ENCODE measurements at places on chromosomes 11 and 22.
A peak's percentile ranks its signal among the peaks of the same experiment; 100 is the strongest.

DNA sequence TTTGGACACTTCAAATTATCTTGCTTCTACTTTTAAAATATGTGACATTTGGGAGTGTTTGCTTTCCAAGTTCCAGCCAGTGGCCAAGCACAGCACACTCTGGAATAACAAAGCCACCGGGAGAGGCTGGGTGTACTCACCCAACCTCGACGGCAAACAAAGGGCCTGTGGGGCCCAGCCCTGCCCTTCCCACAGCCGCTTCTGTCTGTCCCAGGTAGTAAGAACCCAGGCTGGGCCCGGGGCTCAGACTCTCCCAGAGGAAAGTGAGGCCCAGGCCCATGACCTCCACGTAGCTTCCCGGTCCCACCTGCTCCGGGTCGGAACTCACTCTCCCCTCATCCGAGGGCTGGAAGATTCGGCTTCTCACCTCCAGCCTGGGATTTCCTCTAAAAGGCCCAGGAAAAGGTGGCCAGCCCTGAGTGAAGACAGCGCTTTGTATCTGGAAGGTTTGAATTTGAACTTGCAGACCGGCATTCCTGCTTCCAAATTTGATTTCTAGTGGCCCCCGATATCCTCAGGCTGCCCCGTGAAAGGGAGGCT is 93.5 kb downstream of the CELSR1 start:
- no peak for DNase-seq

DNA sequence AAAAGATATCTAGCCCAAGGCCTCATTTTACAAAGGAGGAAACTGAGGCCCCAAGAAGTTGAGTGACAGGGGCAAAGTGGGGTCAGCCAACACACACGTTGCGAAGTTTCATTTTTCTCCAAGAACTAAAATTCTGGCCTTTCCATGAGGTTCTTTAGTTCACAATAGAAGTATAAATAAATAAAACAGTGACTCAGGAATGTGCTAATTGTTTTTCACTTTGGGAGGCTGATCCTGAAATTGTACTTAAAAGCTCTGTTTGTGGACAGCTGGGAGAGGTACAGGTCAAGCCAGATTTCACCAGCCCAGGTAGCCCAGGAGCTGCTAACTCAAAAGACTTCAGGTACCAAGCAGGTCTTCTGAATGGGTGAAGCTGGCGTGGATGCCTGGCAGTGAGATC is 105.2 kb downstream of the TRAF6 start:
- no peak for DNase-seq

DNA sequence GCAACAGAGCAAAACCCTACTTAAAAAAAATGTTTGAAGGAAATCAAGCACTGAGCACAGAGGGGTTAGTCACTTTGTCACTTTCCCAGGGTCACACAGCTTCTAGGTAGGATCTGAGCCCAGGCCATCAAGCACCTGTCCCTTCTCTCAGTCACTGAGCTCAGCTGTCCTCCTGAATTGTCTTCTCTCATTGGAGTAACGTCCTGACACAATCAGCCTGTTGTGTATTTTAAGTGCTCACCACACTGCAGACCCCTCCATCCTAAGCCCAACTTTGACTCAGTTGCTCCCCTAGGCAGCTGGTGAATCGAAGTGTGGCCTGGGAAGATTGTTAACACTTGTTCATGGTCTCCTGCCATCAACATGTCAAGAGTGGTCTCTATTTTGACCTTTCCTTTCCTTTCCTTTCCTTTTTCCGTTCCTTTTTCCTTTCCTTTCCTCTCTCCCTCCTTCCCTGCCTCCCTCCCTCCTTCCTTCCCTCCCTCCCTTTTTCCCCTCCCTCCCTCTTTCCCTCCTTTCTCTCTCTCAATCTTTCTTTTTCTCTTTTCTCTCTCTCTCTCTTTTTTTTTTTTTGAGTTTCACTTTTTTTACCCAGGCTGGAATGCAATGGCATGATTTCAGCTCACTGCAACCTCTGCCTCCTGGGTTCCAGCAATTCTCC is 76.1 kb downstream of the PIWIL3 start:
- DNase-seq, result no peak

- DNase-seq, result peak; percentile 55
Measured at GRCh38 chr11:75919525-75919924, 104.5 kb downstream of the UVRAG start.

GRCh38 chr11:21893565-21893867 is 299.4 kb upstream of the ANO5 start:
- no peak for DNase-seq

Data from suppressor macrophage (primary cell).